Activated effector memory CD4-positive, alpha-beta T cell treated with anti-CD3 and anti-CD28 coated beads, Interleukin-2, amount 50 U/mL, for 16 hours (primary cell): ENCODE measurements at places on chromosomes 11 and 22.

DNA sequence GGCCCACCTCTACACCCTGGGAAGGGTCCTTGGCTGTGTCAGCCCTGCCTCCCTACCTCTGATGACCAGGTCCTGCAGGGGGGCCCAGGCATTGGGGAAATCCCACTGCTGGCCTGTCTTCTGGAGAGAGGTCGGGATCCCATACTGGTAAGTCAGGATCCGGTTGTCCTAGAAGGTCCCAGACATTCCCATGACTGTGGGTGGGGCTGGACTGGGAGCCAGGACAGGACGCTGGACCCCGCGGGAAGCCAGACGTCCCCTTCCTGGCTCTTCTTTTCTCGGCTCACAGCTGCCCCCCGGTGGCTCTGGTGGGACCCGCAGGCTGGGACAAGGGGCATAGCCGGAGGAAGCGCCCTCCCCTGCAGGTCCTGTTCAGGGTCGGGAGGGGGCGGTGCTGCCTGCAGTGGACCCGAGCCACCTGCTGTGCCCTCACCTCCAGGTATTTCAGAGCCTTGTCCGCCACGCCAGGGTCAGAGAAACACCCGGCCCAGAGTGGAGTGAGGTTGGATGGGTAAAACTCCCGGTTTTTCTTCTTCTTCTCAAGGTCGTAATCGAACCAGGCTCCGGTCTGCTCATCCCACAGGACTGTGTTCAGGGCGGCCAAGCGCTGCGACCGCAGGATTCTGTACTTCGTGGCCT, 20.0 kb downstream of the TREH start:
- peak; percentile 94 for DNase-seq

DNA sequence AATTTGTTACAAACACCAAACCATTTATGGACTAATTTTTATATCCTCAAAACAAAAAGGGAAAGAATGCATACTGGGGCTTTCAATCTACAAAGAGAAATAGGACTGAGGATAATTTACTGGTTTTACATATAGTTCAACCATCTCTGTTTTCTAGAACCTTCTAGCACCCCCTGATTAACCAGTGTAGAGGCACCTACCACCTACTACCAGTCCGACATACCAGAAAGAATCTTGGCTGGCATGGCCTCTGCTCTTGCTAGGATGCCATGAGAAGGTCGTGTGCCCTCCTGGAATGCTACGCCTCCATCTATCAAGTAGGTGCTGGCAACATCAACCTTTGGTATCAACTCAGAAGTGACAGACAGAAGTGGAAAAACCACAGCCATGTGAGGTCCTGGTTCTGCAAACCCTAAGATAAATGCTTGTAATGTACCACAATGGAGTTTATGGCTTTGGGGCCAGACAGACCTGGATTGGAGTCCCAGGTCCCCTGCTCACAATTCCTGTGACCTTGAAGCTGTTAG, 28.2 kb downstream of the MYH9 start:
- DNase-seq = no peak

DNA sequence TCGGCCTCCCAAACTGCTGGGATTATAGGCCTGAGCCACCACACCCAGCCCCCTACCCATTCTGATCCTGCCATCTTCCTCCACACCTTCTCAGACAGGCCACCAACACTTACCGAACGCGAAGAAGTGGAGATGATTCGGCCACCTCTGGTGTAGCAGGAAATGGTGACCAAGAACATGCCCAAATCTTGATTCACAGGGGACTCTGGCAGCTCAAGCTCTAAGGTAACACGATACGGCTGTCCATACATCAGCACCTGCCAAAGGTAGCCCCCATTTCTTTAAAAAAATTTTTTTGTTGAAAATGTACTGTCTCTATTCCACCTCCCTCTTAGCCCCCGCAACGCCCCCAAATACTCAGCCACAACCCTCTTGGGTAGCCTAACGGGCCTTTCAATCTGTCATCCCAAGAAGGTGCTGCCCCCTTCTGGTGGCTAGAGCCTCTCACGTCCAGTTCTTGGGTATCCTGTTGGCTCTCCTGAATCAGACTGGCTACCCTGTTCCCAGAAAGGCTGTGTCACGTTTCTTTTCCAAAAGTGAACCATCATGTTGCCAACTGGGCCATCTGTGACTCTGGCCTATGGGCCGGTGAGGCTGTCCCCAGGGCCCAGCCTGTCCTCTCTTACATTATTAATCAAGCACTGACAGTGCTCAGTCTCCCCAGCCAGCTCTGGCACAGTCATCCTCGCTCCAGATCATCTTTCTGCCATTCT, 5.3 kb upstream of the LRRN4CL start:
- peak; percentile 91 for DNase-seq

GRCh38 chr11:67572747-67573419, 10.7 kb upstream of the GSTP1 start:
- DNase-seq = peak; percentile 74

DNA sequence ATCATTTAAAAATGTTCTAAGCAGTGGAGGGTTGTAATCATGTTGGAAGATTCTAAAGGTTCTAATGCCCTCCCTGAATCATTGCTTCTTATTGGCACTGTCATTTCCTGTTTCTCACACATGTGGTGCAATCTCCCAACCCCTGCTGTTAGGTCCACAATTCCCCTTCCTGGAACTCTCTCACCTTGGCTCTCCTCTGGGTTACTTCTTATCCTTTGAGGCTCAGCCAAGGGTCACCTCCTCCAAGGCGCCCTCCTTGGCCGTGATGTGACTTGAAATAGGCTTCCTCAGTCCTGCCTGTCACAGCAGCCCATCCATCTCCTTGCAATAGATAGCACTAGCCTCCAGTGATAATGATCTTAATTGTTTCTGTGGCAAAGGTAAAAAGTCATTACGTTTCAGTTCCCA, 149.8 kb downstream of the TTC17 start:
- DNase-seq = no peak

GRCh38 chr11:118448294-118448693, 12.0 kb downstream of the KMT2A start:
- DNase-seq = no peak

DNA sequence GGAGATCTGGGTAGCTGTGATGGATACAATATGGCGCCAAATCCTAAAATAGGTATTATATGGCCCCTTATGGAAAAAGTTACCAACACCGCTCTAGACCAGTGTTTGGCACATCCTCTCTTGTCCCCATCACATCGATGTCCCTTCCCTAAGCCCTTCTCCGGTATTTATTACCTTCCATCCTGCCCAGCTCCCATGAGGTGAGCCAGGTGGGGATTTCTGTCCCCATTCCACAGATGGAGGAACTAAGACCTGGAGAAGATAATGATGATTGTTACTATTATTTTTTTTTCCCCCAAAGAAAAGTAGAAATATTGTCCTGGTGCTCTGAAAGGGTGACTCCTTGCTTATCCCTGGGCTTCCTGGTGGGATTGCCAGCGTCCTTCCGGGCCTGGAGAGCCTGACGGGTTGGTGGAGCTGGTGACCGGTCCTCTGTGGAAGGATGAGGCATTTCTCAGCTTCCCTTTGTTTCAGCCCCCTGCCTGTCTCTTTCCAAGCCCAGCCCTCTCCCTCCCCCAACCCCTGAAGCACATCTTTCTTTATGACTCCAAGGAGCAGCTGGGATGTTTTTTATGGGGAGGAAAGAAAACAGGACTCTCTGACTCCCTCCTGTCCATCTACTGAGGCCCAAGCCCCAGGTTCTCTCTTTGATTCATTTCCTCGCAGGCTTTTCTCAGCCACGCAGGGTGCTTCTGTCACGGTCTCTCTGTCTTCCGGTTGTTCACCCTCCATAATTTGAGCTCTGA, 65.4 kb downstream of the TP53I11 start:
- no peak for DNase-seq

GRCh38 chr22:36405671-36406538, 18.1 kb upstream of the MYH9 start:
- peak; percentile 77 for DNase-seq

DNA sequence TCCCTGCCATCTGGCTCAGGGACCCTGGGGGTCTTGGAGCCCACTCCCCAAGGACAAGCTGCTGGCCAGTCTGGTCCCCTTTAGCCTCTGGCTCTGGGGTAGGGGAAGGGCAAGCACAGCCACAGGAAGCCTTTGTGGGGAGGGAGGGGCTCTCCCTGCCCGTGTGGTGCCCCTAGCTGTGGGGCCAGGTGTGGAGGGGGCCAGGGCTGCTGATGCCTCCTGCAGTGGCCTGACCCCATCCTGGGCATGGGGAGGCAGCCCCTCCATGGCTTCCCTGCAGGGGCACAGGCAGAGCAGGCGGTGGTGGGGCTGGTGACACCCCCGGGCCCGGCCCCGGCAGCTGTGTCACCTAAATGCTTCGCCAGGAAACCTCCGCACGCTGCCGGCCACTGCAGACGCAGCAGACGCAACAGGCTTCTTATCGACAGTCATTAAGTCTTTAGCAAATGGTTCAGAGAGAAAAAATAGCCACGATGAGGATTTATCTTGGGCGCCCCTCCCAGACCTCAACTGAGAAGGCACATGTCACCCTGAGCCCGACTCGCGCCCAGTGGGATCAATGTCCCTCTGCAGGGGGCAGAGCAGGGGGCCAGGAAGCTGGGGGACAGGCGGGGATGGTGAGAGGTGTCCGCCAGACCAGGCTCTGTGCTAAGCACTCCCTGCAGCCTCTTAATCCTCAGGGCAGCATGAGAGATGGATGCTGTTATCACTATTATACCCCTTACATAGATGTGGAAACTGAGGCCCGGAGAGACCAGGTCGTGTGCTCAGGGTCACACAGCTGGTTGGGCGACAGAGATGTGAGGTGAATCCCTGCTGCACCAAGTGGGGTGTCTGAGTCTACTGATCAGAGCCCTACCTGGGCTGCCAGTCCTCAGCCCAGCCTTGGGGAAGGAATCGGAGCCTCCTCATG, 33.9 kb downstream of the FLRT1 start:
- no peak for DNase-seq

DNA sequence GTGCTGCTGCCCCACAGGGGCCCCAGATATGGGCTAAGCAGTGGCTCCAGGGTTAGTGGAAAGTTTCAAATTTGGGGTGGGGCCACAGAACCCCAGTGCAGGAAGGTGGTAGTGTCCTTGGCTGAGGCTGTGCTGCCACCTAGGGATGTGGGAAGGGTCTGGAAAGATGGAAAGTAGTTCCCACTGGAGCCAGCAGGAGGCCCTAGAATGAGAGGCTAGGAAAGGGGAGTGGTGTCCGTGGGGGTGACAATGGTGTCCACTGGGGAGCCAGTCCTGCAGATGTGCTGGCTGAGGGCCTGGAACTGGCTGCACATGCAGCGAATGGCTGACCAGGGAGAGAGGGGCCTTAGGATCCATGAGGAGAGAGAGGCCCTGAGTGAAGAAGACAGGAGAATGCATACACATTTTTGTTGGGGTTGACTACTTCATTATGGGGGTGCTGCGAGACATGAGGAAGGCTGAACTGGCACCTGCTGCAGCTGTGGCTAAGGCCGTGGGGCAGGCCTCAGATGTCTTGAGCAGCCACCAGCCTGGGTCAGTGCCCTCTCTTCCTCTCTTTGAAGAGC, 21.1 kb downstream of the RFPL3 start:
- no peak for DNase-seq

DNA sequence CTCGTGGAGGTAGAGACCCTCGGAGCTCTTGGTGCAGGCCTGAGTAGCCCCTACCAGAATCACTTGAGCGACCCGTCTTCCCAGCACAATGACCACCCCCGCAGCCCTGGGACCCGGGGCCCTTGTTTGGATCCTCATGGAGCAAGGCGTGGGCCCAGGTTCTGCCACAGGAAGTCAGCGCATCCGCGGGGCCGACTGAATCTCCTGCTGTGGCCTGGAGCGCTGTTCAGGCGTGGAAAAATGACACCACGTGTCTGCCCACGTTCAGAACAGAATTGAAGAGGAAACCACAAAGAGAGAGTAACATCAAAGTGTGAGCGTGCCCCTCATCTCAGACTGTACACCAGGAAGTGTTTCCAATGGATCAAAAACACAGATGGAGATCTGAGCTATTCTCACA, 1479.2 kb downstream of the TBC1D22A start:
- DNase-seq = peak; percentile 38

DNA sequence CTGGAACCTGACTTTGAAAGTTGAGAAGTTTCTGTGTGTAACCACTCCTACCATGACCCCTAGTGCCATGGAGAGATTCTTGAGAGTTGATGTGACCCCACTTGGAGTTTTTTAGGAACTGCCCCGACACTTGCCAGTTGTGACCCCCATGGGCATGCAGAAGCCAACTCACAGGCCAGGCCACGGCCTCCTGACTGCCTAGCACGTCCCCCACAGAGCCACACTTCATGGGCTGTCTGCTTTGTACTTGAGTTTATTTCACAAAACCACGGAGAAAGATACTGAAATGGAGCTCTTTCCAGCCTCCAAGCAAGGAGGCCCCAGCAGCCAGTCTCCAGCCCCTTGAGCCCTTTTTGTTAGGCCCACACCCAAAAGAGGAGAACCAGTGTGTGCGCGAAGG, 8.4 kb downstream of the CYB5R2 start:
- no peak for DNase-seq

DNA sequence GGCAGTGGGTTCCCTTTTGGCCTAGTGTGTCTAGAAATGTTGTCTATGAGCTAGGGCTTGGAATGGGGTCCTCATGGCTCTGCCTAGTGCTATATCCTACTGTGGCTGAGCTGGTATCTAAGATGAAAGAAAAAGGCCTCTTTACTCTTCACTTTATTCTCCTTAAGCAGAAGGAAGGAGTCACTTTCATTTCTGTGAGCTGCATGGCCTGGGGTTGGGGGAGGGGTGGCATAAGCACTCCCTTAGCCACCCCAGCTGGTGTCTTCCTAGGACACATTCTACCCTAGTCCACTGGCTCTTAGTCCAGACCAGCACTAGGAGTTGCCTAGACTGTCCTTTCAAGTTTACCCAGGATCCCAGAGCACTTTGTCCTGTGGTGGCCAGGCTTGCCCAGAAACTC, 1148.9 kb upstream of the CNTN5 start:
- no peak for DNase-seq
